ENCODE measurements at places on chromosomes 7 and 10.

DNA sequence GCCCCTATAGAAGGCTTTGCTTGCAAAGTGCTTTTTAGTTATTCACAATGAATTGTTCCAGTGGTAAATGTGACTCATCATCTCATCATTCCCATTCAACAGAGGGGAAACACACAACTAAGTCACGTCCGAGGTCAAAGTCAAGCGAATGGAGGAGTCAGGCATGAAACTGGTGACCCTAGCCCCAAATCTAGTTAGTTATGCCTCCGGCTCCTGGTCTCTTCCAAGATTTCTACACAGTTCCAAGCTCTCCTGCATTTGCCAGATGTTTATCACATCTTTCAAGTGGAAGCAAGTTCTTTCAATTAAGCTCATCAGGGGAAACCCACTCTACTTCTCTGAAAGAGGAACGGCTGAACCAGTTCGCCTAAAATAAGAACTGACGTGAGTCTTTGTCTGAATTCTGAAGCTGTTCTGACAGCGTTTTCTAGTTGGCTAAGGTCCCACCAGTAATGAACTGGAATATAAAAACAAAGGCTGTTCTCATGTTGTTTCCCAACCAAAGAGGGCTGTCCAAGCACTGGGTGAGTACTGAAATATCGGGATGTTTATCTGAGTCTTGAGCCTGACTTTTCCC is 140.9 kb upstream of the NRBF2 start:
- DNase-seq, result no peak

GRCh38 chr7:92667816-92668535 is 77.8 kb upstream of the FAM133B start:
- DNase-seq, result no peak

GRCh38 chr10:30812018-30812851 is 182.7 kb upstream of the LYZL2 start:
- no peak for DNase-seq

GRCh38 chr7:108088729-108089128 is 41.4 kb downstream of the LAMB4 start:
- no peak for DNase-seq

GRCh38 chr10:91593834-91594233 is 39.0 kb downstream of the PPP1R3C start:
- DNase-seq, result no peak

DNA sequence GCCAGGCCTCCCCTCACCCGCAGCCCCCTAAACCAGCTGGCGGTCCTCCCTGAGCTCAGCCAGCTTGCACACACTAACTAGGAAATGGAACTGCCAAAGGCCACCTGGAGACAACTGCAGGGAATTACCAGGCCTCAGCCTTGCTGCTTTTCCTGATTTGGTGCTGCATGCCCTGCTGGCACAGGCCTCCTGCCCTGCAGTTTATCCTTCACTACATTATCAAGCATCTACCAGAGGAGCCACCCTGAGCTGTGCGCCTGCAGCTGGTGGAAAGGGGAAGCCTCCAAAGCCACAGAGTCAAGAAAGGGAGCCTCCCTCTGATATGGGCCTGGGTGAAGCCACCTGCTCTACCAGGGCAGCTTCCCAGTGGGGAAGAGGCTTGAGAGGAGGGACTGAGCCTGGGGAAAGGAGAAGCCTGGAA is 139.8 kb downstream of the GRID1 start:
- DNase-seq, result no peak

- no peak for DNase-seq
Measured at GRCh38 chr10:14549496-14549895, 218.8 kb upstream of the FRMD4A start.

Measured in KG1 (cell line).